ENCODE measurements at places on chromosomes 4 and X.

DNA sequence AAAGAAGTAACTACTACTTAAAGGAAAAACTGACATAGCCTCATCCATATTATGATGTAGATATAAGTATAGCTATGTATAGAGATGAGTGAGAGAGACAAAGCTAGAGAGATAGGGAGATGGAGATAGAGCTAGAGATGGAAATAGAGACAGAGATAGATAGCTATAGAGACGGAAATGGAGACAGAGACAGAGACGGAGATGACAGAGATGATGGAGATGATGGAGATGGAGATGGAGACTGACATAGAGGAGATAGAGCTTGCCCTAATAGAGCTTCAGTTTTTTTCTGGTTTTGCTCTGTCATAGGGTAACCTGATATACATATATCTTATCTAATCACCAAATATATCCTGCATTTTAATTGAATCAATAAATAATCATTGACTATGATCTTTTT, 4.3 kb downstream of the EDNRA start:
- DNase-seq, result no peak

DNA sequence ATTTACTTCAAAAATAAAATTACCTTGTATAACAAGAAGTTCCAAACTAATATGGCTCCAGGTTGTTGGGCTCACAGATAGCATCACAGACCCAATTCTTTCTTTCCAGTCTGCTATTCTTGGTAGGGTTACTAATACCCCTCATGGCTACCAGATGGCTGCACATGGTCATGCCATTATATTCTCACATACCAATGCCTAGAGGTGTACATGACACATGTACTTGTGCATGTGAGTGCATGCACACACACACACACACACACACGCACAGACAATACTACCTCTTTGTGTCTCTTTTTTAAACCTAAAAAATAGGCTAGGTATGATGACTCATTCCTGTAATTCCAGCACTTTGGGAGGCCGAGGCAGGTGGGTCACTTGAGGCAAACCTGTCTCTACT, 31.1 kb downstream of the FBXO8 start:
- DNase-seq, result no peak

DNA sequence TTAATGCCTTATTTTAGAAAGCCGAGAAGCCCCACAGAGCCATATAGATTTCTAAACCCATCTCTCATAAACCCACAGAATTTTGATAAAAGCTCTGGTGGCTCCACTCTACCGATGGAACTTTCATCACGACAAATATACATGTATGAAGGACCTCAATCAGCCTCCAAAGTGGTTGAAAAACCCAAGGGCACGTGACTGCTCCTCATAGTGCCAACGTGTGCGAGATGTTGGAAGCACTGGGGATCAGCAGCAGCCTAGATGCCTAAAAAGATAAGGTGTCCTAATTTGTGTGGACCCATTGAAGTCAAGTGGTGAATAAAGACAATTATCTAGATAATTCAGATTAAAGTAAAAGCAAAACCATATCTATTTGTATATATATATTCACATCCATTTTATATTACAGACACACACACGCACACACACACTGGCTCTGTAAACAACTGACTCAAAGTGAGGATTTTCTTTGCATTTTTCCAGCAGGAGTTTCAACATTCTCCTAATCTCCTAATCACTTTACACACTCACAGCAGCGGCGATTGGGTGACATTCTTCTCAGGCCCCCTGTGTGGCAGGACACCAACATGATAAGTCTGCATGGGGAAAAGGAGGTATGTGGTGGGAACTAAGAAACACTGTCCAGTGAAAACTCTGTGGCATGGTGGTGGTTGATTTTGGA, 2.8 kb upstream of the PITX2 start:
- DNase-seq, result no peak

GRCh38 chr4:176291748-176292147, 22.7 kb upstream of the ASB5 start:
- DNase-seq, result peak; percentile 20

DNA sequence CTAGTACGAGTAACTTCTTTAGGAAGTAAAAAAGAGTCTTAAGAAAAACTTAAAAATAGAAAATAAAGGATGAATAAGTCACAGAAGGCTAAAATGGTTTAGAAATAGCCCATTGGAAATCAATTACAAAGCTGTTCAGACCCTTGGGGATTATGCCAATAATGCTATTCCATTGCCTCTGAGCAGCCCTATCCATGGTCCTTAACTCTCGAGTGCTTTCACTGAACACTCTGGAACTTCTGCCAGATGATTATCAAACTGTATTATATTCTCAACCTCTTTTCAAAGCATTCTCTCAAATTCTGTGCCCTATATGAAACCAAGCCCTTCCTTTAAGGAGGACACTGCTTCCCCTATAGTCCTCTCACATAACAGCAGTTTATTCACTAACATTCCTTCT, 17.0 kb downstream of the SLC9B1 start:
- no peak for DNase-seq

DNA sequence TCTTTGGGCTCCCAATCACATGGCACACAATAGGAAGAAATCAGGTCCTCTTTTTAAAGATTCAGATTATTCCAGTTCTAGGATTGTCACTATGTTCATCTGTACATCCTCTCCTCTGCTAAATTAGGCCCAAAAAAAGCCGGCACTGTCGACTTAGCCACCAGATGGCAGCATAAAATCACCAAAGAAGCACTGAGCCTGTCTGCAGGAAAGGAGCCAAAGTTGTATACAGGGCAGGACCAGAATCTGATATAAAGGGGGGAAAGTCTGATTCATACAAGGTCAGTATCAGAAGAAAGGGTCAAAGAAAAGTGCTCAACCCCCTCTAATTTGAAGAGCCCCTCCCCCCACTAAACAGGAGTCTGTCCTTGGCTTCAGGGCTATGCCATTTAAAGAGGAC, 292.5 kb downstream of the CHIC1 start:
- peak; percentile 68 for DNase-seq

DNA sequence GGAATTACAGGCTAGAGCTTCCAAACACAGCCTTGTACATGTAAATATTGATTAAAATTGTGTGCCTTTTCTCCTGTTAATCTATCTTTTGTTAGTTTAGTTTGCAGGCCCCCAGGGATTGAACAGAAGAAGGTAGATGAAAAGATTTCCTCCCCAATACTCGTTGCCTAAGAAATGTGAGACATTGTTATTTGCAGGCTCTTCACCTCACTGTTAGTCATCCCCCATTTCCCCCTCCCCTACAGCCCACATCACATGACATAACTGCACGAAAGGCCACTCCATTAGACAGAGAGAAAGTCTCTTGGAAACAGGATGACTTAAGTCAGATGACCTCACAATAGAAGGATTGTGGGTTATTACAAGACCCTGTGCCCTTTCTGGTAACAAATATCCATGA, 13.3 kb upstream of the MID1 start:
- DNase-seq, result no peak

DNA sequence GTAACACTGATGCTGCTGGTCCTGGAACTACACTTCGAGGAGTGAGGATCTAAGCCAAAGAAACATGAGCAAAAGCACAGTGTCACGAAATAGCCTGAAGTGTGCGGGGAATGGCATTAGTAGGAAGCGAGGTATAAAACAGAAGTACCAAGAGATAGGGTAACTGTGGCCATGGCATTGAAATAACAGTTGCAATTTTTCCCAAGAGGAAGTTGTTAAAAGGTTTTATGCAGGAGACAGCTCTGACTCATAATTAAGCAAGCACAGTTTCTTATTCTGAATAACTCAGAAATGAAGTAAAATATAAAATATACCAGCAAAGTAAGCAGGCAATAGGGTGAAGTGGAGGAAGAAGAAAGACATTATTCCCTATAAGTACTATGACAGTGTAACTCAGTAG, 90.3 kb upstream of the TMEM150C start:
- DNase-seq, result no peak

DNA sequence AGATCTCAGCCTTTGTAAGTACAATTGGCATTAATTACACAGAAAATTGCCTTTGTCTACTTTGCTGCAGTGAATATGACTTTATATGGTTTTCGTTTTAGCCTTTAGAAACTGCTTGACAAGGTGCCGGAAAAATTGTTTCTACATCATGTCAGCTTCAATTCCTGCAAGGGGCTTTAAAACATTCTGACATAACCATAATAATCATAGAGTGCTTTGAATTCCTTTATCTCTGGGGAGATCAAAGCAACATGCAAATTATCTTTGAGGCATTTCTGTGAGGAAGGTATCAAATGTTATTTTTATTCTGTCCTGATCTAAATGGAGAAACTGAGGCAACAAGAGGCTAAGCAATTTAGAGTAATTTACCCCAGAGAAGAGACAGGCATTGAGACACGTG, 57.8 kb downstream of the MMRN1 start:
- DNase-seq, result no peak

GRCh38 chr4:162959046-162959445, 207.6 kb downstream of the NAF1 start:
- DNase-seq, result no peak

GRCh38 chr4:128468123-128468989, 180.7 kb upstream of the PGRMC2 start:
- peak; percentile 82 for DNase-seq

Data from hematopoietic multipotent progenitor cell treated with erythropoietin and hydrocortisone succinate and interleukin-3 and kit ligand, for 8 days (in vitro differentiated cells).